ENCODE measurements at places on chromosomes 13 and 19.

GRCh38 chr13:38849315-38849714, 141.3 kb downstream of the STOML3 start:
- no peak for DNase-seq

DNA sequence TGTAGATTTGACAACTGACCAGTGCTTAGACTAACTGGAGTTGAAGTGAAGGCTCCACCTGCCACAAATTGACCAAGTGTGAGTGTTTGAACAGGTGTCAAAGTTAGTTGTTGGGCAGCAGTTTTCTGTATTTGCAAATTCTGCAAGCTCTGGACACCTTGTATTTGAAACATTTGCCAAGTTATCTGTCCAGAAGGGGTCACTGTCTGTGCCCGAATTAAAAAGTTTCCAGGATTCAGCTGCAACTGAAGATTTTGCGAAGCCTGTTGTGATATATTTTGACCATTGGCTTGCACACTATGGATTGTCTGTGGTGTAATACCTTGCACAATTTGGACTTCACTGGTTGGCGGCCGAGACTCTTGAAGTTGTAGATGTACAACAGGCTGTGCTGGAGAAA, 1690.7 kb downstream of the SLITRK5 start:
- no peak for DNase-seq

- no peak for DNase-seq
Observed at GRCh38 chr19:1495051-1495798, 4.2 kb downstream of the REEP6 start.

DNA sequence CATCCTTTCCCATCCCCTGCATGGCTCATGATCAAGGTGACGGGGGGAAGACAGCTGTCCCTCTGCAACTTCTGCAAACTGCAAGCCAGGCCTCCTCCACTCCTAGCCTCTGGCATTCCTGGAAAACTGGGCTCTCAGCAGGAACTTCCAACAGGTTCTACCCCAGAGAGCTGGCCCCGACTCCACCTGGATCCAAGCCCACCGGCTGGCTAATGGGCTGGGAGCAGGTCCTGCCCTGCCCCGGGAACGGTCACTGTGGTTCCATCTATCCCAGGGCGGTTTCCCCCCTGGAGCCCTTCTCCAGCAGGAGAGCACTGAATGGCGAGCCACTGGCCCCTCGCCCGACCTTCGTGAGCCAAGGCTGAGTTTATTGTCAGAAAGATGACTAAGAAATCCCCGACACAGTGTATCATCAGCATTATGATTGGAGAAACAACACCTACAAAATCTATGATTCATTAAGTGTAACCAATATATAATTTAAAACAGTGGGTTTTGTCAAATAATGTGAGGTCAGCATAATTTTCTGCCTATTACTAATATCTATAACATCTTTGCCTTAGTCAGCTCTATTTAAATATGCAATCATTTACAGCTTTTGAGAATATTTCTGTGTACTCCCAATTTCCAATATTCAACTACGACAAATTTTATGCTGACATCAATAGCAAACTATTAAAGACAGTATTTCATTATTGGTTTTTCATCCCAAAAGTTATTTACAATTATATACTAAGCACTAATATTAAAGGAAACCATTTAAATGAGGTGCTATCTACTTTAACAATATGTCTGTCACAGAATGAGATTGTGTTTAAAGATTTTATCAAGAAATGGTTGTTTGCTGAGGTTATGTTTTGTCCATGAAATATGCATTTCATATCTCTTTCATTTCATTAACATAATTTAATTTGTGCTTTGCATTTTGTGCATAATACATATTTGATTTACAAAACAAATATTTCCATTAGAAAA, 133.0 kb downstream of the URI1 start:
- DNase-seq = no peak

DNA sequence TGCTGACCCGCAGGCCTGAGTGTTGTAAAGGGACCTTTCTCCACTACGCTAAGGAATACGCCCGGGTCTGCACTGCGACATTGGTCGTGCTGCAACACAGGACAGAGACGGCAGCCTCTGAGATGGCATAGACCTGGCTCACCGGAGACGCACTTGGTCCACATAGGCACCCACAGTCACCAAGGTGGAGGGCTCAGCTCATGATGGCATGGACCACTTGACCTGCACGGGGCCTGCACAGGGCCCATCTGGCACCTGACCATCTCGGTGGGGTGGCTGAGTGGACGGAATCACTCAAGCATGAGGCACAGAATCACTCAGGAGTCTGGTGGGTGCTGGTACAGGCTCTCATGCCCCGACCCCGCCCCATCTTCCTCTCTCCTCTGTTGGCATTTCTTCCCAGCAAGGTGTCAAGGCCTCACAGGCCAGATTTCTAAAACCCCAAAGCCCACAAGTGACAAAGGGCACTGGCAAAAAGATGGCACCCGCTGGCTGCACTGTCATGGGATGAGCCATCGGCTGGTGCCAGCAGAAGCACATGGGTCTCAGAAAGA, 45.9 kb downstream of the TSHZ3 start:
- no peak for DNase-seq

GRCh38 chr13:109735436-109735966, 50.9 kb downstream of the IRS2 start:
- DNase-seq = no peak

DNA sequence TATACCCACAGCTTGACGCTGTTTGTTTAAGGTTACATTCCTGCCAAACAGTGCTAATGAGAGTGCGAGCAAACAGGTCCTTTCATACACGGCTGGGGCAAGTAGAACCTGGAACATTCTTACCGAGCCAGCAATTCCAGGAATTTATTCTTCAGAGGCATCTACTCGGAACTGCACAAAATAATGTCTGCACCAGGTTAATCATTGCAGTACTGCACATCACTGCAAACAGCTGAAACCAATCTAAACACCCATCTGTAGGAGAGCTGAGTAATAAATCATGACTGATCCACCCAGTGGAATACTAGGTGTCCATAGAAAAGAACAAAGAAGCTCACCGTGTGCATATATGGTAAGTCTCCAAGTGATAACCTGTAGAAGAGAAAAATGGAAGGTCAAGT, 1.2 kb upstream of the ZNF579 start:
- DNase-seq = no peak

DNA sequence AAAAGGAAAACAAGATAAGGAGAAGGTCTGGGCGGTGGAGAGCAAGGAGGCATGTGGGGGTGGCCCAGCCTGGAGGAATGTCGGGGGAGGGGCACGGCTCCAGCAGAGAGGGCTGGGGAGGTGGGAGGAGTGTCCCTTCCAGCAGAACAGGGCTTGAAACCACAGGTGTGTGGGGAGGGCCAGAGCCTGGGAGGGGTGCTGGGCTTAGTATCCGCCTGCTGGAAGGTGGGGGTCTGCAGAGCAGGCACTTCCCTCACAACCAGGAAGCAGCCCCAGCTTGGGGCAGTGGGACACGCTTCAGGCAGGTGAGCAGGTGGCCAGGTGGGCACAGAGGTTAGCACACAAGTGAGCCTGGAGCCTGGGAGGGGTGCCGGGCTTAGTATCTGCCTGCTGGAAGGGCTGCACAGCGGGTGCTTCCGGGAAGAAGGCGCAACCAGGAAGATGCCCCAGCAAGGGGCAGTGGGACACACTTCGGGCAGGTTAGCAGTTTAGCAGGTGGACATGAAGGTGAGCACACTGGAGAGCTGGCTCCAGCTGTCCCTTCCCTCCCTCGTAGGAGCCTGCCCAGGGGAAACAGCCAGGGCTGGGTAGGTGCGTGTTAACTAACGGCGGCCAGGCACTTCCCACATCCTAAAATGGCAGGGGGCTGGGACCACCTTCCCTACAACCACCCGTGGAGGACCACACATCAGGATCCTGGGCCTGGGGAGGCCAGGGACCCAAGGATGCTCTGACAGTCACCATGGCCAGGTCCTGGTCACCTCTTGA, 3.0 kb downstream of the GAS6 start:
- no peak for DNase-seq

- no peak for DNase-seq
Observed at GRCh38 chr19:29934257-29934656, 7.8 kb upstream of the URI1 start.

DNA sequence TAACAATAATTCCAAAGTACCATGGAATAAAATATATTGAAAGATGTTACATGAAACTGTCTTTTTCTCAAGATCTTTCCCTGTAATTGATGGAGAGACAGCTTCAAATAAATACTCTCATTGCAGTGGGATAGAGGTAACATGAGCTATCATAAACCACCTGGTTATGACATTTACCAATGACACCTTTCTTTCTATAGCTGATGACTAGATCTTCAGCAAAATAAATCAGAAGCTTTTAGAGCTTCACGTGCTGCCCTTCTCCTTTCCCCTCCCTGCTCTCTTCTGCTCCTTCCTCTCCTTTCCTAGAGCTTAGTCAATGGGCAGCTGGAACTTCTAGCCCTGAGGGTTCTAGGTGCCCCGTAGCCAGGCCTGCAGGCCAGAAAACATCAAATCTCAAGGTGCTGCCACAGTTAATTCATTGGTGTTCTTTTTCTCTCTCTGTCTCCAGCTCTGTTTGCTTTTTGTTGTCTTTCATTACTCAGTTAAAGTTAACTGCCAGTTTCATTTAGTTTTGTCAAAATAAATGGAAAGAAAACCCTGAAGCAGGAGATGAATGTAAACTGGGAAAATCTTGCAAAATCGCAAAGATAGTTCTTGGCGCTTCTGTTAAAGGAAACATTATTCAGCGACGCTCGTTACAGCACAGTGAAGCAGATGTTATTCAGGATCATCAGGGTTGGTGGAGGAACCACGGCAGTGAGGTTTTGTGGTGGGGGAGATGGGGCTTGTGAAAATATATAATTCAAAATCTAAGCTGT, 8.3 kb upstream of the METTL21C start:
- no peak for DNase-seq

DNA sequence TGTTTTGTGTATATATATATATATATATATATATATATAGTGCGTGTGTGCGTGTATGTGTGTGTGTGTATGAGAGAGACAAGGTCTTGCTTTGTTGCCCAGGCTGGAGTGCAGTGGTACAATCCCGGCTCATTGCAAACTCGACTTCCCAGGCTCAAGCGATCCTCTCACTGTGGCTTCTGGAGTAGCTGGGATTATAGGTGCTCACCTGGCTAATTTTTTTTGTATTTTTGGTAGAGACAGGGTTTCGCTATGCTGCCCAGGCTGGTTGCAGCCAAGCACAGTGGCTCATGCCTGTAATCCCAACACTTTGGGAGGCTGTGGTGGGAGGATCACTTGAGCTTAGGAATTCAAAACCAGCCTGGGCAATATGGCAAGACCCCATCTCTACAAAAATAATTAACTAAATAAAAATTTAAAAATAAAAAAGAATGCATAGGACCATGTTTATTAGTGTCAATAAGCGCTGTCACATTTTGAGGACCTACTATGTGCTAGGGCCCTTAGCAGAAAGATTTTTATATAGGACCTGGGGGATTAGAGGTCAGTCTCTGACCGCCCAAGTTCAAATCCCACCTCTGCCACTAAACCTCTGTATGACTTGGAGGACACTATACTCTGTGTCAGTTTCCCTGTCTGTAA, 1.8 kb downstream of the PVR start:
- DNase-seq = no peak

GRCh38 chr13:92768602-92769001, 458.0 kb upstream of the GPC6 start:
- DNase-seq = no peak

- DNase-seq = no peak
Observed at GRCh38 chr19:18763674-18764590, 27.2 kb downstream of the COMP start.

DNA sequence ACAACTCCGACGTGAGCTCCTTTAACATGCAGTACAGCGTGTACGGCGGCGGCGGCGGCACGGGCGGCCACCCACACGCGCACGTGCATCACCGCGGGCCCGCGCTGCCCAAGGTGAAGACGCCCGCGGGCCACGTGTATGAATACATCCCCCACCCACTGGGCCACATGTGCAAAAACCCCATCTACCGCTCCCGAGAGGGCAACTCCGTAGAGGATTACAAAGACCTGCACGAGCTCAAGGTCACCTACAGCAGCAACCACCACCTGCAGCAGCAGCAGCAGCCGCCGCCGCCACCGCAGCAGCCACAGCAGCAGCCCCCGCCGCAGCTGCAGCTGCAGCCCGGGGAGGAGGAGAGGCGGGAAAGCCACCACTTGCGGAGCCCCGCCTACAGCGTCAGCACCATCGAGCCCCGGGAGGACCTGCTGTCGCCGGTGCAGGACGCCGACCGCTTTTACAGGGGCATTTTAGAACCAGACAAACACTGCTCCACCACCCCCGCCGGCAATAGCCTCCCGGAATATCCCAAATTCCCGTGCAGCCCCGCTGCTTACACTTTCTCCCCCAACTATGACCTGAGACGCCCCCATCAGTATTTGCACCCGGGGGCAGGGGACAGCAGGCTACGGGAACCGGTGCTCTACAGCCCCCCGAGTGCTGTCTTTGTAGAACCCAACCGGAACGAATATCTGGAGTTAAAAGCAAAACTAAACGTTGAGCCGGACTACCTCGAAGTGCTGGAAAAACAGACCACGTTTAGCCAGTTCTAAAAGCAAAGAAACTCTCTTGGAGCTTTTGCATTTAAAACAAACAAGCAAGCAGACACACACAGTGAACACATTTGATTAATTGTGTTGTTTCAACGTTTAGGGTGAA, 6.6 kb downstream of the SLITRK5 start:
- DNase-seq = no peak

GRCh38 chr13:93217721-93218261, 8.8 kb upstream of the GPC6 start:
- DNase-seq = no peak

- DNase-seq = no peak
Observed at GRCh38 chr19:49614096-49614833, 23.3 kb downstream of the PRR12 start.

- no peak for DNase-seq
Observed at GRCh38 chr13:22061806-22062391, 391.0 kb downstream of the FGF9 start.

- no peak for DNase-seq
Observed at GRCh38 chr13:86066611-86067365, 267.6 kb upstream of the SLITRK6 start.

GRCh38 chr19:15776991-15777970, 10.2 kb upstream of the OR10H5 start:
- DNase-seq = no peak

- no peak for DNase-seq
Observed at GRCh38 chr13:41668130-41668757, 210.9 kb downstream of the RGCC start.

DNA sequence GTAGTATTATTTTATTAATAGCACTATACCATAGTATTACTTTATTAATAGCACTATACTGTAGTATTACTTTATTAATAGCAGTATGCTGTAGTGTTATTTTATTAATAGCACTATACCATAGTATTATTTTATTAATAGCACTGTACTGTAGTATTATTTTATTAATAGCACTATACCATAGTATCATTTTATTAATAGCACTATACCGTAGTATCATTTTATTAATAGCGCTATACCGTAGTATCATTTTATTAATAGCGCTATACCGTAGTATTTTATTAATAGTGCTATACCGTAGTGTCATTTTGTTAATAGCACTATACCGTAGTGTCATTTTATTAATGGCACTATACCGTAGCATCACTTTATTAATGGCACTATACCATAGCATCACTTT, 191.8 kb downstream of the GPC6 start:
- DNase-seq = no peak

DNA sequence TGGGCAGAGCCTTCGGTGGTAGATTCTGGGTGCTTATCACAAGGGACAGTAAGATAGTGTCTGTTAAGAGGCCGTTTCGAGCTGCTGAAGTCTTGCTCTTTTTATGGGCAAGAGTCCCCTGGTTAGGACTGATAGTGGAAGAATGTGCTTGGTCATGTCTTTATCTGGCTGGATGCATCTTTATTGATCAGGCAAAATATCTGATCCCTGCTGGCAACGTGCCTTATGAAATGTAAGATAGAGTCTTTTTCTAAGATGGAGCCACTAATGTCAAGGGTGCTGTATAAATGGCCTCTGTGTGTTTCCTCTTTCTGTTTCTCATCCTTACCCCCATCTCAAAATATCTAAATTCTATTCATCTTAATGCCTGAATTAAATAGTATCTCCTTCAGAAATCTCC, 53.3 kb downstream of the MYO16 start:
- DNase-seq = no peak
